ENCODE measurements at places on chromosomes 4 and X. TPM values are rescaled to one million over a fixed set of nuclear protein-coding genes. Genes with fewer than 3 reads are reported as not detected.
A peak's percentile ranks its signal among the peaks of the same experiment; 100 is the strongest.

Gene WAS
- 0.29 TPM for total RNA-seq

- DNase-seq, result no peak
Measured at GRCh38 chrX:153692611-153693156, 5.0 kb downstream of the SLC6A8 start.

GRCh38 chr4:189002475-189002874 lies 863.2 kb downstream of the TRIML1 start:
- no peak for DNase-seq

DNA sequence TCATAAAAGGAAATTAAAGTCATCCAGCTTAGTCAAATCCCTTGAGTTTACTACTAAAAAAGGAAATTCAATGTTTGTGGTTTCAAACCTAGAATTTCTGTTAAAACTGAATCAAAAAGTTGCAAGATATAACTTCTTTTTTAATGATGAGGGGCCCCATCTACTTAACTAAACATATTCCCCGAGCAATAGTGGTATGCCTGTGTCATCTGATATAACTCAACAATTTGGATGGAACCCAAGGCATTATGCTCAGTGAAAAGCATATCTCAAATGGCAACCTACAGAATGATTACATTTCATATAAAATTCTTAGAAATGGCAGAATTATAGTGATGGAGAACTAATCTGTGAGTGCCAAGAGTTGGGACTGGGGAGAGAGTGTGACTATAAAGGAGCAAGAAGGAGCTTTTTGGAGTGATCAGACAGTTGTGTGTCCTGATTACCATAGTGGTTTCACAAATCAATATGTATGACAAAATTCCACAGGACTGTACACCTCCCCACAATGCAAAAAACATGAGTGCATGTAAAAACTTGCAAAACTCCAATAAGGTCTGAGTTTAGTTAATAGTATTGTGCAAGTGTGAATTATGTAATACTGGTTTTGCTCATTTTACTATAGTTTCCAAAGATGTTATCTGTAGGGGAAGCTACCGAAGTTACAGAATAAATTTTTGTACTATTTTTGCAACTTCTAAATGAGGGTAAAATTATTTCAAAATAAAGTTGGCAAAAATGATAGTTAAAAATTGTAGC lies 323.2 kb downstream of the ARHGAP24 start:
- no peak for DNase-seq

DNA sequence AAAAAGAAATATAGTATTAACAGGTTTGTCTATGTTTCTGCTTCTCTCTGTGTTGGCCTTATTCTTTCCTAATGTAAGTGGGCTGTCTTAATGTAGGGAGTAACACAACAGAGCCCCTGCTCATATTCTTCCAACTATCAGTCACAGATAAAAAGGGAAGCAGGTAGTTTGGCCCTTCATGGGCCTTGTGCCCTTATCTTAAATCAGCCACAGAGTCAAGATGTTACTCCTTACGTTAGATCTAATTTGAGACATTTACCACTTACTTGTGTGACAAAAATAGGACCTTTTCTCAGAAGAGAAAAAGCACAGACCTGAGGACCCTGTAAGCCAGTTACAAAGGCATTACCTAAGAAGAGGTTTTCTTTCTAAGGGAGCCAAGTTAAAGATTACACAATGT lies 589.0 kb downstream of the GRXCR1 start:
- DNase-seq, result no peak

- peak; percentile 66 for DNase-seq
Measured at GRCh38 chrX:63747331-63747730, 37.7 kb downstream of the ARHGEF9 start.

GRCh38 chr4:47664051-47664826 lies 173.6 kb downstream of the CORIN start:
- DNase-seq, result no peak

DNA sequence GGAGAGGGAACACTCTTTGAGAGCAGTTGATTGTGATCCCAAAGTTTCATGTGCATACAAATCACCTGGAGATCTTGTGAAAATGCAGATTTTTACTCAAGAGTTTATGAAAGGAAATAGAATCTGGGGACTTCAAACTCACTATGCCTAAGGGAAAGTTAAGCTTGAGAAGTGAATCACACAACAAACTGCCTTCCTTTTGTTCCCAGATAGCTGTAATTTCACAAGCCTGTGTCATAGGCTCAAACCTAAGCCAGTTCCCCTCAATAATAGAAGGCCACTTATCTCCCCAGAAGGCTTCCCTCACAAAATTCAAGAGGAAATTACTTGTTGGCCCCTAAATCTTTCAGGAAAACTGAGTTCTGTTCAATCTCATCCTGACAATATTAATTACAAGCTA lies 132.8 kb upstream of the MAGEB16 start:
- DNase-seq, result peak; percentile 9

DNA sequence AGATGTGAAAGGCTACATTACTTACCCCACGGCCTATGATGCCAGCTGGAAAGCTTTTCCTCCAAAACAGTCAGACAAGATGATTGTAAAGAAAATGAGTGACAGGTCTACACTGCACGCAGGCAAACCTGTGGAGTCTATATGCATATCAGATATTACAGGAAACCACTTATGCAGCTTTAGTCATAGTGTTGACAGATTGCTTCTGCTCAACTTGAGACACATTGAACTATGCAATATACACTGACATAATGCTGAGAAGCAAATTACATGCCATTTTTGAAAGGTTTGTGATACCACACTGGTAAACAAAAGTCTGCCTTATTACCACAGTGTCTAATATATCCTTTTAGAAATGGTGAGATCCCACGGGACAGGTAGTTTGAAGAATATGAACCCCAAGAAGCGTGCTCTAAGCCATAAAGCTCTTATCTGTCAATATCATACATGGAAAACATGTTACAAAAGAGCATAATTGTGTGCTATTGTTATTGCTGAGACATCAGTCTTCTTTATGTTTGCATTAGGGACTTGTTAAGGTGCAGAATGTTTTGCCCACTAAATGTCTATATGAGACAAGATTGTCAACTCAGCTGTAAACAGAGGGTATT lies 1835.8 kb upstream of the TENM3 start:
- DNase-seq, result no peak

- DNase-seq, result no peak
Measured at GRCh38 chr4:34183926-34184325, 2060.4 kb downstream of the ARAP2 start.

DNA sequence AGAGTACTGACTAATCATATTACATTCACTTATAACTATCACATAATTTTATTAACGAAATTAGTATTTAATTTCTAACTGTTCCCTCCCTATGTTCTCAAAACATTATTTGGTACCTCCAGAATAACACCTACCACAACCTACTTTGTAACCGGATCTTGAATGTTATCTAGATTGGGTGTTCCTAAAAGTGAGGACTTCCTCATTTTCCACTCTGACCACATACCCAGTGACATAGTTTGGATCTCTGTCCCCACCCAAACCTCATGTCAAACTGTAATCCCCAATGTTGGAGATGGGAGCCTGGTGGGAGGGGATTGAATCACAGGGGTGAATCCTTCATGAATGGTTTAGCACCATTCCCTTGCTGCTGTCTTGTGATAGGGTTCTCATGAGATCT lies 21.8 kb downstream of the NR3C2 start:
- DNase-seq, result no peak

- DNase-seq, result no peak
Measured at GRCh38 chr4:72843466-72843865, 226.1 kb downstream of the COX18 start.

Gene ALB
- not detected for total RNA-seq

DNA sequence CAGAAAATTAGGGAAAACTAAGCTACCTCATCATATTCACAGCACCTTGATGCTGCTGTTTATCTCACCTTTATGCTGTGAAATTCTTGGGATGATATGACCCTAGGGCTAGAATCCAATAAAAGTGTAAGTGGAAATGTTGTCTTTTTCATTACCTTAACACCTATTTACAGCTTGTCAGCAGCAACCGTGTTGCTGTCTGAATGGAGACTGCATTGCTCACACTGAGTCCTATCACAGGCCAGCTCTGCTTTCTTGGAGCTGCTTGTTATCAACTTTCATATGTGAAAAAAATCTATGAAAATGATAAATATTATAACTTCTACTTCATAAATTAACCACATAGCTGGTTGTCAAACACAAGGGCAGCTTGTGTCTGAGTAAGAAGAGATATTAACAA lies 789.5 kb downstream of the TECRL start:
- DNase-seq, result no peak

DNA sequence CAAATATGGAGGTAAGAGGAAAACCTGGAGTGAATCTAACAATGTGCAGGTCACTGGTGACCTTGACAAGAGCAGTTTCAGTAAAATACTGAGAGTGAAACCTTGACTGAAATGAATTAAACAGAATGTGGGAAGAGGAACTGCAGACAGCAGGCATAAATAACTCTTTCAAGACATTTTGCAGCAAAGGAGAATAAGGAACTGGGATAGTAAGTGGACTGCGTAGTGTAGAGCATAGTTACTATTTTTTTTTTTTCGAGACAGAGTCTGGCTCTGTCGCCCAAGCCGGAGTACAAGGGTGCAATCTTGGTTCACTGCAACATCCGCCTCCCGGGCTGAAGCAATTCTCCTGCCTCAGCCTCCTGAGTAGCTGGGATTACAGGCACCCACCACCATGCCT lies 24.0 kb downstream of the RBMX start:
- no peak for DNase-seq

Gene TMEM47
- total RNA-seq, result 8.2 TPM

DNA sequence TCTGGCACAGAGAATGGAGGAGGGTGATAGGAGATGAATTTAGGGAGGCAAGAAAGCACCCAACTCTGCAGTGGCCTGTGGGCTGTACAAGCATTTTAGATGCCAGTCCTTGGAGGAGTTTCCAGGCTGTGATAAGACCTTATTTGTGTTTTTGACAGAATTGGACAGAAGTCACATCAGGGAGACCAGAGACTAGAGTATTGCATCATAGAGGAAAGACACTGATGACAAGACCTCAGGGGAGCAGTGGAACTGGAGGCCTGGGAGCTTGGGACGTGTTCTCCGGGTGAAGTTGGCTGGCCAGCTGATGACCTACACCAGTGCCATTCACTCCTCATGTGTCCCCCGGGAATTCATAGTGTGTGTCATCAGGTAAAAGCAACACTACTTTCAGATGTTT lies 284.0 kb upstream of the ZFP42 start:
- no peak for DNase-seq

- no peak for DNase-seq
Measured at GRCh38 chr4:187883049-187883448, 112.5 kb upstream of the ZFP42 start.

DNA sequence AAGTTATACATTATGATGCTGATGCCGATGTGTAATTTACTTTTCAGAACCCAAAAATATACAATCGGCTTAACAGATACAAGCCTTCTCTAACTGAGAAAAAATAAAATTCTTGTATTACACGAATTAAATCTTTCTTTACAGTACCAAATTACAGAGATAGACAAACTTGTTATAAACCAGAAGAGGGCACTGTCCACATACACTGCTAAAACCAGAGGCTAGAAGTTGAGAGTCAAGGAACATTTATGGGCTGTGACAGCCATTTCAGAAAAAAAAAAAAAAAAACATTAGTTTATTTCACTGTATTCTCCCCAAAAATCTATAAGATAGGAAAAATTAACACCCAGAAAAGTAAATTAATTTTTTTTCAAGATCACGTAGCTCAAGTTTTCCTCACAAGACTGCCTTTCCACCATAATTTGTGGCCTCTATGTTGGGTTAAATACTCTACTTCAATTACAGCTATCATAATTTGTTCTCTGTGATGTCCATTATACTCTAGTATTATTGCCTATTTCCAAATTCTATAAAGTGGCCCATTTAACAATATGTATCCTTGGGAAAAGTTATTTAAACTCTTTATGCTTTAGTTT lies 12.0 kb downstream of the EREG start:
- no peak for DNase-seq

DNA sequence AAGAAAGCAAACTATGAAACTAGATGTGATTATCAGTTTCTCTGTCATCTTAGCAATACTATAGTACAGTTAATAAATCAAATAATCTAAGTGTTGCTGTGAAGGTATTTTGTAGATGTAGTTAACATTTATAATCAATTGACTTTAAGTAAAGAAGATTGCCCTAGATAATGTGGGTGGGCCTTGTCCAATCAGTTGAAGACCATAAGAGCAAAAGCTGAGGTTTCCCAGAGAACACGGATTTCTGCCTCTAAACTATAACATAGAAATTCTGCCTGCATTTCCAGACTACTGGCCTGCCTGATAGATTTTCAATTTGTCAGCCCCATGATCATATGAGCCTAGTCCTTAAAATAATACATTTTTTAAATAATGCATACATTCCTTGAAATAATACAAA lies 222.9 kb downstream of the PCDH18 start:
- DNase-seq, result no peak

Gene GNRHR
- not detected for total RNA-seq

- no peak for DNase-seq
Measured at GRCh38 chrX:101918751-101919150, 13.1 kb downstream of the ZMAT1 start.

GRCh38 chr4:83285055-83285407 lies 433 bp upstream of the COQ2 start:
- DNase-seq, result peak; percentile 41

- DNase-seq, result no peak
Measured at GRCh38 chrX:46647251-46647650, 73.7 kb downstream of the CHST7 start.

- DNase-seq, result no peak
Measured at GRCh38 chr4:93852680-93853079, 24.1 kb downstream of the ATOH1 start.

Gene PAK3
- 4.5 TPM for total RNA-seq

DNA sequence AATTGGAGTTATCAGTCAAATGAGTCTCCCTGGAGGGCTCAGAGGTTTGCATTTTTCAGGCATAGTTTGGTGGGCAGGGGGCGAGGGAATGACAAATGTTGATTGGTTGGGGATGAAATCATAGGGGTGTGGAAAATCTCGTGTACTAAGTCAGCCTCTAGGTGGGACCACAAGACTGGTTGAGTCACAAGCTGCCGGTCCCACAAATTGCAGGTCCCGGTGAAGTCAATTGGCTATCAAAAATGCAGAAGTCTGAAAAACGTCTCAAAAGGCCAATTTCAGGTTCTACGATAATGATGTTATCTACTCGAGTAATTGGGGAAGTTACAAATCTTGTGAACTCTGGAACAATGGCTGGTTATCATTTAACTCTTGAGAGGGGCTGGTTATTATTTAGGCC lies 98.8 kb upstream of the DHX15 start:
- DNase-seq, result no peak
